ENCODE measurements at places on chromosomes 16 and 17.

DNA sequence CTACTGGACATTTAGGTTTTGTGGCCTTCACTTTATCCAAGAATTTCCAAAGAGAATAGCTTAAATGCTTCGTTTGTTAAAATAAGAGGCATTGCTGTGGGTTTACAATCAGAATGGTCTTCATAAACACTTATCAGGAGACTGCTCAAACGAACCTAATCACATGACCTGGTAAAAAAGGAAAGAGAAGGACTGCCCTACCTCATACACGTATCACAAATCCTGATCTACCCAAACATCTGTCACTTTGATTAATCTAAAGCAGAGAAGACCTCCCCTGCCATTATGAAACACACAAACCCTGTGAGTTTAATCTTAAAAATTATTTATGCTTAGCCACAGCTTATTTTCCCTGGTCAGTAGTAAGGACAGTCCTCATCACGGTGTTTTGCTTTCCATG is 76.6 kb downstream of the PARN start:
- DNase-seq = no peak

DNA sequence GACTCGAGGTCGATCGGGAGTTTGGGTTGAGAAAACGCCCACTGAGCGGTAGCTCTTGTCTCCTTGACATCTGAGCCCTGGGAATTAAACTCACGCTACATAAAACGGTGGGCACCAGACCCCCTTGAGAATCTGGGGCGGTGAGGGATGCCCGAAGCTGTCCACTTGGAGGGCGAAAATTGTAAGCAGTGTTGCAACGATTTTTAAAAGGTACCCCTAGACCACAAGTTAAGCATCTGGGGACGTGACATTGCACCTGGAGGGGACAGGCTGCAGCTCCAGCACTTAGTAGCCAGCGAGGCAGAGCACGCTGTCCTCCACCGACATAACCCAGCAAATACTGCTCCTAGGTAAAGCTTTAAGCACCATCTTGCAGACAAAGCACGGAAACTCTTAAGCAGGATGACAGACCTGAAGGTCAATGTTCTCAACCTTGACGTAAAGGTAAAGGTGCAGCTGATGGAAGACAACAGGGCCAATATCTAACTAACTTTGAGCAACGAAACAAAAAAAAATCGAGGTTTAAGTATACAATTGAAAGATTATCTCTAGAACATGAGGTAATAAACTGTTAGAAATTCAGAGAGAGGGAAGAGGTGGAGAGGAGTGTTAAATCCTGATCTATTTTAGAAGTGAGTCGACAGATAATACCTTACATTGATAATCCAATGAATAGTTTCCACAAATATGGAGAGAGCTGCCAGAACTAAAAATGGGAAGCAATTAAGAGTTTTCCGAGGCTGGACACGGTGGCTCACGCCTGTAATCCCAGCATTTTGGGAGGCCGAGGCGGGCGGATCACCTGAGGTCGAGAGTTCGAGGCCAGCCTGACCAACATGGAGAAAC is 921 bp upstream of the CDR2 start:
- no peak for DNase-seq

DNA sequence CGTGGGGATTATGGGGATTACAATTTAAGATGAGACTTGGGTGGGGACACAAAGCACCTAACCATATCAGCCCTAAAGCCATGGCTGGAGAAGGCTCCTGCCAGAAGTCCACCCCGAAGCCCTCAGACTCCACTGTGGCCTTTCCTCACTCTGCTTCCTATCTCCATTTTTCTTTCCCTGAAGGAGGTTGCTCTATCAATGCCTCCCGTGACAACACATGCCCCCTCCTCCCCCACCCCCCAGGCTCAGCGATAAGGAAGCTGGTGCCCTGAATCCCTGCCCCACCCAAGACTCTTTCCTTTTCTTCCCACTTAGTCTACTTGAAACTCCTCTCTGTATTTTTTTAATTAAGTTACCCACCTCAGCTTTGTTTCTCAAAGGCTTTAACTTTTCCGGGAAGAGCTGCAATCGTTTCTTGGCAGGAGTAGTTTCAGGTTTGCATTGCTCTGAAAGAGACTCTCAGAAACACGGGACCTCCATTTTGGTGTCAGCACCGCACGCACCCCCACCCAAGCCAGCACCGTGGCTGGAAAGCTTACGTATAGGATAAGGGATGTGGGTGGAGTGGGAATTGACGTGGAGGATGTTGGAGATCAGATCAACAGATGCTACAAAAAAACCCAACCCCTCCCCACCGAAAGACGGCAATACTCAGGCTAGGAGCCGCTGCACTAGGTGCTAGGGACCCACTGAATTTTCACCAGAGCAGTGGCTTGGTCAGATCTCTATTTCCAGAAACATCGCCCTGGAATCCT is 15.2 kb upstream of the CA4 start:
- DNase-seq = peak; percentile 65

DNA sequence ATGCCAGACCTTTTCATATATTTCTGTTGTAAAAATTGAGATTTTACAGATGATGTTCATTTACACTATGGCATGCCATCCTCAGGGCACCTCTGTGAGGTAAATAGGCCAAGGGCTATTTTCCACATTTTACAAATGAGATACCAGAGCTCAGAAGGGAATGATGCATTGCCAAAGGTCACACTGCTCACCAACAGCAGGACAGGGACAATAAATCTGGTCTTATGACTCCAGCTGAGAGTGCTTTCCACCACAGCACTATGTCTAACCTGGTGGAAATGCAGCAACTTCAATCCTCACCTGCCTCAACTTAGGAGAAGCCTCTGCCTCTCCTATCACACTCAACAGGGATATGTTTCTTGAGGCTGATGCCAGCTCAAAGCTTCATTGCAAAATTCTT is 40.6 kb downstream of the GRIN2A start:
- no peak for DNase-seq

- no peak for DNase-seq
These were observed 2.4 kb downstream of the DYNLRB2 start for GRCh38 chr16:80543162-80543561.

- DNase-seq = no peak
These were observed 74.9 kb upstream of the CBX4 start for GRCh38 chr17:79913896-79914812.

DNA sequence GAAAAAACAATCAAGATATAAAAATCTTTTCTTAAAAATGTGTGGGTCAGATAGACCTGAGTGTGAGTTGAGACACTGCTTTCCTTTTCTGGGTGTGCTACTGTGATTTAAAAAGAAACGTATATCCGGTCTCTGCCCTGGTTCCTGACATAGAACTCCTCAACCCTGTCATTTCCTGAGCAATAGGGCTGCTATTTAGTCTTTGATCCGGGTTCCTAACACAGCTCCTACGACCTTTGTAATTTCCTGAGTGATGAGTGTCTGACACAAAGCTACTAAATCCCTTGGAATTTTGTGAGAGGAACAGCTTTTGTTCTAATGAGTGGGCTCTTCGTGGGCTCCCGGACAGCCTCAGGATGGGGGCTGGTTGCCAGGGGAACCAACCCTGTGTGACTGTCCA is 93.9 kb upstream of the FA2H start:
- peak; percentile 69 for DNase-seq

DNA sequence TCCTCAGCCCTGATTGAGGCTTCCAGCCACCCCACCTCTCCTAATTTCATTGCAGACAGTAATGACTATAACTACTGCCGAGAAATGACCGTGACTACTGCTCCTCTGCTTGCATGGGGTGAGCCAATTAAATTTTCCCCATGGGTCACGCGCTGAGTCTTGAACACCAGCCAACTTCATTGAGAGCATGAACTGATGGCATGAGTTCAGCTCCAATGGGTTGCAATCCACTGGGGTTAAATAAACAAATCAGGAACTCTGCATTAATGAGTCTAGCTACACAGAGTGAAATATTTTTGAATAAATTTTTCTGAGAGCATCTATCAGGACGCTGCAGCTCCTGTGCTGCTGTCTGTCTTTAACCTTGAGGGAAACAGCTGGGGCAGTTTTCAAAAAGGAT is 61.6 kb upstream of the CLEC3A start:
- no peak for DNase-seq

DNA sequence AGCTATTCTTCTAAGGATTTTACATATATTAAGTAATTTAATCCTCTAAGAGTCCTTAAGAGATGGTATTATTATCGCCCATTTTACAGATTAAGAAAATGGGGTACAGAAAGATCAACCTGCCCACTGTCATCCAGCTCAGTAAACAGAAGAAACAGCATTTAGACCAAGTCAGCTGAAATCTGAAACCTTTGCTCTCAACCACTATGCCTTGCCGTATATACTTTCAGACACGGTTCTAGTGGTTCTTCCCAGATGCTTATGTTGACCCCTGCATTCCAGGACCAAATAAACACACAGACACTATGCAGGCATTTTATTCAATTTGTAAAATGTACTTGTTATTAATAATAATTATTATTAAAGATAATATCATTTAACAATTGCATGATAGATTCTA is 854.8 kb downstream of the KCNJ2 start:
- no peak for DNase-seq

DNA sequence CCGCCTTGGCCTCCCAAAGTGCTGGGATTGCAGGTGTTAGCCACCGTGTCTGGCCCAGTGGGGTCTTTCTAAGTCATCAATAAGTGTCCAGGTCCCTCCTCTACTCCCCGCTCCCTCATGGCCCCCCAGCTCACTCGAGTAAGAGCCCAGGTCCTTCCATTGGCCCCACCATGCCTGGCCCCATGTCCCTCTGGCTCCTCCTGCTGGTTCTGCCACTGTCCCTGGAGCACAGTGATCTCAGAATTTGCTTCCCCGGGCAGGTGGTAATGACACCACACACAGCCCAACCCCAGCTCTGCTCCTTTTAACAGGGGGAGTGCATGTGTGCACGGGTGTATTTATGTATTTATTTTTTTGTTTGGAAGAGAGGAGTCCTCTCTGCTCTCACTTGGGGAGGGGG is 19.6 kb downstream of the MGAT5B start:
- peak; percentile 34 for DNase-seq

- no peak for DNase-seq
These were observed 10.2 kb downstream of the KATNB1 start for GRCh38 chr16:57745768-57746167.

DNA sequence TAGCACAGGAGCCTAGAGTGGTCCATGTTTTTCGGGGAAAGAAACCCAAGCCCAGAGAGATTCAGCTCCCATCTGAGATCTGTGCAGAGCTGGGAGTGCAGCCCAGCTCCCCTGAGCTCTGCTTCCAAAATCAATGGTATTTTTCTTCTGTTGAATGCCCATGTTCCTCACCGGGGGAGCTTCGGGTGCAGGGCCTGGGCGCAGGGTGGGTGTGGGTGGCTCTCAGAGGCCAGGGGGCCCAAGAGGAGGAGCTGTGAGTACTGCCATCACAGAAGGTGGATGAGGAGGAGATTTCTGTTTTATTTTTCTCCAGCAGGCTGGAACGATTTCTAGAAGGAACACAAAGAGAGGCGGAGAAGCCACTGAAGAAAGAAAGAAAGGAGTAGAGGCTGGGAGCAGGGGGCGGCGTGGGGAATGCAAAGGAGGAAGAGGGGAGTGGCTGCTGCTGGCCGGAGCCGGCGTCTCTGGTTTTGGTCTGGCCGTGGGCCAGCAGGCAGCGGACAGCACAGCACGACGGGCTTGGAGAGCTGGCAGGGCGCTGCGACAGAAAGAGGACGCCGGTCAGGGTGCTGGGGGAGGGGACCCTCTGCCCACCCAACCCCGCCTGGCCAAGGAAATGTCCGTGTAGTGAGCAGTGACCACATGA is 76.2 kb upstream of the KSR1 start:
- DNase-seq = peak; percentile 65

DNA sequence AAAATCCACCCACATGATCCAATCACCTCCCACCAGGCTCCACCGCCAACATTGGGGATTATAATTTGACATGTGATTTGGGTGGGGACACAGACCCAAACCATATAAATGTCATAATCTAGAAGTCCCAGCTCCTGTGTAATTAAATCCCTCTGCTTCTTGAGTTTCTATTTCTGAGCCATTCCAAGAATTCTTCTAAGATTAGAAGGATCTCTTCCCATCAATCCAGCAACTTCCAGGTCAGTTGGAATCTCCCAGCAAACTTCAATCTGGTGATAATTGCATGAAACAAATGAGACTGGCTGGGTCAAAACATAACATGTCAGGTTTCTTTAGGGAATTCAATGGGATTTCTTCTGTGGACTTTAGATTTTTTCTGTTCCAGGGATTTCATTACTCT is 127.8 kb upstream of the CDH5 start:
- no peak for DNase-seq

- peak; percentile 45 for DNase-seq
These were observed 2.1 kb downstream of the FOXF1 start for GRCh38 chr16:86512301-86512859.

GRCh38 chr16:53787423-53787822 is 83.5 kb downstream of the FTO start:
- no peak for DNase-seq

DNA sequence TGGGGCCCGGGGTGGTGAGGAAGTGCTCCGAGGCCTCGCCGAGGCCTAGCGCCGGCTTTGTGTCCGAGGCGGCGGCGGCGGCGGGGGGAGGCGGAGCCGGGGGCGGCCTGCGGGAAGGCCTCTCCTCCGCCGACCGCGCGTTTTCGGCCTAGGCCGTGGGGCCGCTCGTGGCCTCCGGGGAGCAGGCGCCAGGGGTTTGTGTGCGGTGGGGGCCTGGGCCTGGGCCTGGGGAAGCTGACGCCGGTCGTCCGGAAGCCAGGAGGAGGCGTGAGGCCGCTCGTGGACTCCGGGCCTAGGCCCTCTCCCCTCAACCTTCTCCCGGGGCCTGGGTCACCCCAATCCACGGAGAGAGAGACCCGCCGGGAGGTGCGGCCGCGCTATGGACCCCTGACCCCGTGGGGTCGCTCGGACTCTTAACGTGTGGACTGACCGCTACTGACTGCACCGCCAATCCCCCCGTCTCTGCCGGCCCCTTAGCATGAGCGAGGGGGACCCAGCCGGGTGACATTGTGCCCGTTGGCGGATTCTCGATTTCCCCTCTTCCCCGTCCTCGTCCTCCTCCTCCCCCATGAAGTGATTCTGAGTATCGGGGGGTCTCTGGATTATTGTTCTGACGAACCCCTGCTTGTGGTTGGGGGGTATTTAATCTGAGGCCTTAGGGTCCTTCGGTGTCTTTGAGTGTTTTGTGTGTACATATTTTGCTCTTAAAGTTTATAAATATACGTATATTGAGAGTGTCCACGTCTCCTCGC is 660 bp downstream of the RBBP6 start:
- DNase-seq = peak; percentile 53

- DNase-seq = no peak
These were observed 6.4 kb downstream of the DOC2A start for GRCh38 chr16:30004424-30004776.

DNA sequence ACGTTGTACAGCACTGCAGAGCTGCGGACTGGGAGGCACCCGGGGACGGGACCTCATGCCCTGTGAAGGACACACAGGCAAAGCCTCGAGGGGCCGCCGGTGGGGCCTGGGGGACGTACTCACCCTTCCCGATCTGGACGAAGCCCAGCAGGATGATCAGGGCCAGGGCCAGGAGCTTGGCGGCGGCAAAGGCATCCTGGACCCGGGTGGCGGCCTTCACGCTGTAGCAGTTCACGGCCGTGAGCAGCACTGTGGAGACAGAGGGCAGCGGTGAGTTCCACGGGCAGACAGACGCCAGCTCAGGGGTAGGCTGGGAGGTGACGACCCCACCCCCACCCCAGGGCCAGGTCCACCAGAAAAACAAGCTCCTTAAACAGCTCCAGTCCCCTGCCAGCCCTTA is 17.7 kb downstream of the SLC7A5 start:
- DNase-seq = no peak

GRCh38 chr17:40722241-40722640 is 18.7 kb upstream of the KRT24 start:
- no peak for DNase-seq

GRCh38 chr17:14595656-14596055 is 294.8 kb downstream of the HS3ST3B1 start:
- no peak for DNase-seq

- no peak for DNase-seq
These were observed 35.6 kb downstream of the ELAC2 start for GRCh38 chr17:12982224-12982623.
